ENCODE measurements at places on chromosomes 6 and 20. TPM values are rescaled to one million over a fixed set of nuclear protein-coding genes. Genes with fewer than 3 reads are reported as not detected.

DNA sequence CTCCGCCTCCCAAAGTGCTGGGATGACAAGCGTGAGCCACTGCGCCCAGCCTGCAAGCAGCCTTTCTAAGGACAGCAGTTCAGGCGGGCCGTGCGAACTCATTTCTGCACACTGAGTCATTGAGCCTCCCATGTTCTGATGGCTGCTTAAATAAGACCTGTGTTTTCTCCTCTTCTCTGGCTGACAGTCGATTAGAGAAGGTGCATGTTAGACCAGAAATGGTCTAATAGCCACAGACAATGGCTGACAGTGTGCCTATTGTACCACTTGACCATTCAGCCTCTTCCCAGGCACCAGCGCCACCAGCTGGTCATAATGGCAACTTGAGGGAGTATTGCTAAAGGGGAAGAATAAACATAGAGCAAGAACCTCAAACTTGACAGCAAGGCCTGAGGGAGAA is 6.2 kb downstream of the CST11 start:
- no peak for DNase-seq

GRCh38 chr6:123240626-123241025 is 244.6 kb downstream of the CLVS2 start:
- no peak for DNase-seq

DNA sequence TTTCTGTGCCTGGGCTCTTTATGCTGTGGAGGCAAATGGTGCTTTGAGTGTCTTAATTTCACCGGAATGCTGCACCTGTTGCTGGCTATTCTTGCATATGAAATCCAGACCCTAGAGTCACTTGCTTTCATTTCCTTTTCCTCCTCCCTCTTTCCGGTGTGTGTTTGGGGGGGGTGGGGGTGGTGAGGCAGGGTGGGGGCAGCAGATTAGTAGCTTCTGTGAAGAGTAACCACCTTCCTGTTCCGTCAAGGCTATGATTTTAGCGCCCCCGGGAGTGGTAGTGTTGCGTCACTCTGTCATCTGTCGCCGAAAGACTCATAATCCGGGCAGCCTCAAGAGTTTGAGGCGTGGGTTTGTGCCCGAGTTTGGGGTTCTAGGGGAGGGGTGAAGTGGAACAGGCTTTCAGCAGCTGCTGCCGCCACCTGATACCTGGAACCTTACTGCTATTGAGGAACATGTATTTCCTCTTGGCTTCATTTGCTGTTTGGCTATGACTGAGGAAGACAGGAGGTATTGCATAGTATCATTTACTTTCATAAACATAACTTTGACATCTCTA is 49.1 kb downstream of the UTRN start:
- DNase-seq: no peak

FILIP1 gene
- polyA plus RNA-seq: 2.0 TPM

GLP1R gene
- 1.3 TPM for polyA plus RNA-seq

- DNase-seq: no peak
Observed at GRCh38 chr6:163634211-163635171, 220.0 kb downstream of the QKI start.

DNA sequence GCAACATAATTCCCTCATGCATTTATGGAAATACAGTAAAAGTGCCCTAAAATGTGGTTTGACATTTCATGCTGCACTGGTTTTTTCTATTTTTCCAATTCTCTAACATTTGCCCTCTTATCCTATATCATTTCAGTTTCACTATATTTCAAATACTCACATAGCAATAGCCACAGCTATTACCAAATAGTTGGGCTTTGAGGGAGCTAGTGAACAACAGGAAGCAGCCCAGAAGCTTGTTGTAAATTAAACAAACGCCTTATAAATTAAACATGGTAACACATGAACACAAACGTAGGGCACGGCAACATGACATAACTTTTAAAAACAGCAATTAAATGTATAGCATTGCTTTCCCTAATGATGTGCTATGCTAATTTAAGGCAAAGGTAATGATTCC is 469.0 kb downstream of the CDC5L start:
- no peak for DNase-seq

Data from spinal cord (tissue), 10 donors.